ENCODE measurements at places on chromosomes 13 and 19. TPM values are rescaled to one million over a fixed set of nuclear protein-coding genes. Genes with fewer than 3 reads are reported as not detected.

The CCDC97 gene
- 46.2 TPM for total RNA-seq

The C13orf42 gene
- 27.7 TPM for total RNA-seq

The TEX101 gene
- total RNA-seq, result not detected

DNA sequence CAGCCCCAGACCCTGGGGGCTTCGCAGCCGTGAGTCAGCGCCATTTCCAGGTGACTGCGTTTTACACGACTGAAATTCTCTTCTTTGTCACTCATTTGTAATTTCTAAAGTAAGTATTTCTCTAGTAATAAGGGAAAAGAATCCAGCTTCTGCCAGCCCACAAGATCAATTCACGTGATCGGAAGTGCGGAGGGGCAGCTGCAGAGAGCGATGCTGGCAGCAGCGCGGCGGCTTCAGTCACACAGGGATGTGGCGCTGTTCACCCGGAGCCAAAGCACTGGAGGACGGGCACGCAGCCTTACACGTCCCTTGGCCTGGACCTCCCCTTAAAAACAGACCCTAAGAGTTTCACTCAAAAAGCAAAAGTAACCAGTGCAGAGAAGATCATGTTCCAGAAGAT lies 18.4 kb downstream of the GRTP1 start:
- no peak overlapping the region for H3K4me3 ChIP-seq
- H3K27ac ChIP-seq, result no peak overlapping the region
- peaks cover 38% of the 10 kb centered on the region for H3K36me3 ChIP-seq
- no peaks in the 10 kb centered on the region for H3K27me3 ChIP-seq
- no peaks in the 10 kb centered on the region for H3K4me1 ChIP-seq

- H3K4me1 ChIP-seq, result peaks cover 2% of the 10 kb centered on the region
- peaks cover 5% of the 10 kb centered on the region for H3K27me3 ChIP-seq
- peak; percentile 92 for DNase-seq
- H3K27ac ChIP-seq, result peak overlapping the region; percentile 94
- H3K36me3 ChIP-seq, result peaks cover 16% of the 10 kb centered on the region
Observed at GRCh38 chr19:46784262-46785053, 3.9 kb downstream of the SLC1A5 start.

The ZNF296 gene
- 8.5 TPM for total RNA-seq

DNA sequence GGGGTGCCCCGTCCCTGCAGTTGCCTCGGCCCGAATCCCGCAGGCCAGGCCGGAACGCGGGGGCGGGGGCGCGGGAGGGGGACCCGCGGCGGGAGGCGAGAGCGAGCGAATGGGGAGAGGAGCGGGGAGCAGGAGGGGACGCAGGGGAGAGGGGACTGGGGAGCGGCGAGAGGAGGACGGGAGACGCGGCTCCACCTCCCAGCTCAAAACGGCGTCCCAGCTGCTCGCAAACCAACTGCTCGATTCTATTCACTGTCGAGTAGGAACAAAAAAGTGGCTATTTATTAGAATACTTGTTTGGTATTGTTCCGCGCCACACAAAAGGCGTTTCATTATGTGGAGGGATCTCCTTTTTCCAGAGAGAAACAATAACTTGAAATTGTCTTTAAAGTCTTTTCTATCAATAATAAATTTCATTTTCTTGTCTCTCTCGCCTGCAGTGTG lies 10.6 kb upstream of the SOX1 start:
- no peak overlapping the region for H3K4me3 ChIP-seq
- H3K36me3 ChIP-seq, result no peaks in the 10 kb centered on the region
- DNase-seq, result peak; percentile 81
- H3K27ac ChIP-seq, result no peak overlapping the region

DNA sequence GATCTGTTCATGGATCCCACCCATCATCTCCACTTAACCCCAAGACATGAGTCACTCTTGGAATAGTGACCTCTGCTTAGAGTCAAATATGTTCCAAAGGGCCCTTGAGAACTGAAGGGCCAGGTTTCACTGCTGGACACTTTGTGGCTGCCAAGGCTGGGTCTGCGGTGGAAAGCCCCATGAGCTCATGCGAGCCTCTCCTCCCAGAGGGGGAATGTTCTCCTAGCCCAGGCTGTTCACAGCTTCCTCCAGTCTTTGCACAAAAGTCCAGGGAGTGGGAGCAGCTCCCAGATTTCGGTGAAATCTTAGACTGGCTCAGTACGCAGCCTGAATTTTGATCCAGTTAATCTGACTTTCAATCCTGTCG lies 732 bp upstream of the DCLK1 start:
- H3K27ac ChIP-seq, result no peak overlapping the region
- H3K36me3 ChIP-seq, result no peaks in the 10 kb centered on the region
- H3K27me3 ChIP-seq, result peaks cover 56% of the 10 kb centered on the region

DNA sequence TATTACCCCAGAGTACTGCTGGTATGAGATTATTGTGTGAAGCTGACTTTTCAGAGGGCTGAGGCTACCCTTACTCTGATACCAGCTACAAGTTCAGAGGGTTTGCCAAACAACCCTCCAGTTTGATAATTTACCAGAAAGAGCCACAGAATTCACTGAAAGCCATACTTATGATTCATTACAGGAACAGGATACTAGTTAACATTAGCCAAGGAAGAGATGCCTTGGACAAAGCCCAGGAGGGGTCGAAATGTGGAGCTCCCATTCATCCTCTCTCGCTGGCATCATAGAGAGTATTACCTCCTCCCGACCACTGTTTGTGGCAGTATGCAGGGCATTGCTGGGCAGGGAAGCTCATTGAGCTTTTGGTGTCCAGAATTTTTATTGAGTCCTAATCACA lies 364.3 kb downstream of the KCNRG start:
- H3K27ac ChIP-seq, result no peak overlapping the region
- no peaks in the 10 kb centered on the region for H3K36me3 ChIP-seq
- no peaks in the 10 kb centered on the region for H3K27me3 ChIP-seq
- no peak overlapping the region for H3K4me3 ChIP-seq

- peaks cover 10% of the 10 kb centered on the region for H3K27me3 ChIP-seq
- no peak overlapping the region for H3K4me3 ChIP-seq
- H3K36me3 ChIP-seq, result peaks cover 7% of the 10 kb centered on the region
- no peak for DNase-seq
Observed at GRCh38 chr19:29215322-29215845, 2.4 kb upstream of the UQCRFS1 start.

DNA sequence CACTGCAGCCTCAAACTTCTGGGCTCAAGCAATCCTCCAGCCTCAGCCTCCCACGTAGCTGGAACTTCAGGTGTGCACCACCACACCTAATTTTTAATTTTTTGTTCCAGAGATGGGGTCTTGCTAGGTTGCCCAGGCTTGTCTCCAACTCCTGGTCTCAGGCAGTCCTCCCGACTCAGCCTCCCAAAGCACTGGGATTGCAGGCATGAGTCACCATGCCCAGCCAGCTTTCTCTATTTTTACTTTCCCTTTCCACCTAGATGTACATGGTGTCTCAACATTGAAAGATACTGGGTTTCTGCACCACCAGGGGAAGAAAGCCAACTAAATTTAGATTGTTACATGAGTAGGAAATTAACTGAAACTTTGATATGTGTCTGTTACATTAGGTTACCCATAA lies 13.8 kb upstream of the ZNF846 start:
- H3K4me1 ChIP-seq, result peaks cover 5% of the 10 kb centered on the region
- no peak for DNase-seq
- H3K36me3 ChIP-seq, result peaks cover 5% of the 10 kb centered on the region
- no peak overlapping the region for H3K27ac ChIP-seq

GRCh38 chr13:30615866-30616541 lies 1.7 kb upstream of the USPL1 start:
- peak overlapping the region; percentile 39 for H3K27ac ChIP-seq
- peaks cover 3% of the 10 kb centered on the region for H3K4me1 ChIP-seq

The C19orf85 gene
- 0.29 TPM for total RNA-seq

DNA sequence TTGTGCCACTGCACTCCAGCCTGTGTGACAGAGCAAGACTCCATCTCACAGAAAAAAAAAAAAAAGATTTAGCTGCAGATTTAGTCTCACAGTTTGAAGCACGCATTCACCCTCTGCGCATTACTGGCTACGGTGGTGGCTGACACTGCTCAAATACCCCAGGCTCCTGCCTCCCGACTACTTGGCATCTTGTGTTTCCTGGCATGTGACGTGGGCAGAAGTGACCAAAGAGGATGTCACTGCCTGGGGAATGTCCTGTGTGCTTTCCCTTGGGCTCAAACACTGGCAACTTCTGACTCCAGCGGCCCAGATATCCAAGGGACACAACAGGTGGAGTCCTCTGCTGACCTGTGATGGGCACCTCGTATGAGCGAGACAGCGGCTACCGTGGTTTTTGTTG lies 24.7 kb upstream of the EIF3G start:
- no peaks in the 10 kb centered on the region for H3K4me1 ChIP-seq
- no peaks in the 10 kb centered on the region for H3K27me3 ChIP-seq
- peaks cover 80% of the 10 kb centered on the region for H3K36me3 ChIP-seq
- DNase-seq, result no peak
- H3K27ac ChIP-seq, result no peak overlapping the region

The SLC25A41 gene
- not detected for total RNA-seq

DNA sequence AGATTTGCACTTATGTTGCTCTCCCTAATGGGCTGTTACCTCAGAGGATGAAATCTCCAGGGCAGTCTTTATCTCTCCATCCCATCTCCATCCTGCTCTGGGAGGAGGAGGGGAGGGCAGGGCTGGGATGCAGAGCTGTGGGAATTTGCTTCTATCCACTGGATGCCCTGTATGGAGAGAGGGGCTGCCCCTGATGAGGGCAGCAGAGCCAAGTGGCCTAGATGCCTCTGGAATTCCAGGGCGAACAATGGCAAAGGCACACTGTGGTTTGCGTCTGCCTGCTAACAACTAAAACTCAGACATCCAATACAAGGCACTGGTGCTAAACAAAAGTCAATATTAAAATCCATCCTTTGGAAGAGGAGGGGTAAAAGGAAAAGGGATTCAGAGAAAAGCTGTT lies 165.1 kb downstream of the COG6 start:
- no peaks in the 10 kb centered on the region for H3K27me3 ChIP-seq
- DNase-seq, result no peak
- H3K27ac ChIP-seq, result no peak overlapping the region
- H3K36me3 ChIP-seq, result no peaks in the 10 kb centered on the region
- H3K4me1 ChIP-seq, result no peaks in the 10 kb centered on the region

- no peak overlapping the region for H3K27ac ChIP-seq
- H3K36me3 ChIP-seq, result no peaks in the 10 kb centered on the region
- no peak overlapping the region for H3K4me3 ChIP-seq
- DNase-seq, result no peak
- H3K4me1 ChIP-seq, result no peaks in the 10 kb centered on the region
Observed at GRCh38 chr13:25649001-25649633, 277.3 kb downstream of the ATP8A2 start.

Measured in endodermal cell (in vitro differentiated cells).